ENCODE measurements at places on chromosomes 6 and 20.
A peak's percentile ranks its signal among the peaks of the same experiment; 100 is the strongest.

- DNase-seq: no peak
These were observed 88.5 kb downstream of the PRKN start for GRCh38 chr6:162638931-162639574.

- peak; percentile 22 for DNase-seq
These were observed 78.8 kb upstream of the DEFB112 start for GRCh38 chr6:50128420-50129005.

GRCh38 chr20:24892522-24892921, 56.5 kb upstream of the CST7 start:
- no peak for DNase-seq

DNA sequence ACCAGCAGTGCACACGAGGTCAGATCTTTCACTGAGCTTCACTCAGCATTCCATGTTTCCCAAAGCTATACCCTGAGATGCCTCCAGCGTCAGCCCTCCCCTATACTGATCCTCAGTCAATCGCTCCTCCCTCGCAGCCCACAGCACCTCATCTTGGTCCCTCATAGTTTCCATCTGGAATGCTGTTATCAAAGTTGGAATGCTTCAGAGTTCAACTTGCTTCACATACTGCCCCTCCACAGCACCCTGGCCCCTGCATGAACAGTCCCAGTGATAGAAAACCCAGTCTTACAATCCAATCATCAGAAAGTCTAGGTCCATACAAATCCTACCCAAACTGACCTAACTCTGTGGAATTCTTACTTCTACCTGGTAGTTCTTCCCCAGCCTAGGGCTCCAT, 20.0 kb downstream of the SPAG4 start:
- DNase-seq: no peak

GRCh38 chr6:17101422-17102257, at the start of gene STMND1:
Gene STMND1, plus strand, starts transcription at chr6:17102050. Its CDS starts 208 bp downstream, at chr6:17102258.
- peak; percentile 71 for DNase-seq

DNA sequence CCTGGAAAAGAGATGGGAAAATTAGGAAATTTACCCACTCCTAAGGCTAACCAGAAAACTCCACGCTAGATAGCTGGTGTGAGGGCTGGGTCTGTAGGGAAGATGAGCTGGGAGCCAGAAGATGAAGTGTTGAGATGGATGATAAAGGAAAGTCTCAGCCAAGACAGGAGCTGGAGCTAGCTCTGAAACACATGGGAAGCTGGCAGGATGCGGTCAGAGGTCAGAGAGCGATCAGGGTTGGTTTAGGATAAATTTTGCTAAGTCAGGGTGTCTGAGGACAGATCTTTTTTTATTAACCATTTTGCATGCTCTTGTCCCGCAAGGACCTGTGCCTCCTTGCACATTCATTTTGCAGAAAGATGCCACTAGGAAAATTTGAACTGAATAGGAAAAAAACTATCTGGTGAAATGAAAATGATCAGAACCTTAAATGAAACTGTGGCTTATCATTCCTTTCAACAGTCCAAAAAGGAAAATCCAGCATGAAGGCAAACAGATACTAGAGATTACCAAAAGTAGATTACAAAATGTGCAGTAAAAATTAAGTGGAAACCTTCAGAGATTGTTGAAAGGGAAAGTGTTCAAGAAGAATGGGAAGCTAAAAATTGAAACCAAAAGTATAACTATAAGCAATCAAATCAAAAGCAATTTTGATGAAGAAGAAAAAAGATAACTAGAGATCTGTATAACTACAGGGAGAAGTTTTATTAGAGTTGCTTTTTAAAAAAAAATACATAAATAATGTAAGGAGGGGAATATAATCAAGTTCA, 10.7 kb upstream of the EDN1 start:
- DNase-seq: no peak

GRCh38 chr20:63118303-63119120, 97.4 kb downstream of the YTHDF1 start:
- no peak for DNase-seq

GRCh38 chr6:75546381-75546780, 52.8 kb upstream of the FILIP1 start:
- no peak for DNase-seq

GRCh38 chr6:138560130-138560860, 61.0 kb upstream of the NHSL1 start:
- peak; percentile 51 for DNase-seq

GRCh38 chr6:44078827-44079671, 48.2 kb downstream of the MRPL14 start:
- DNase-seq: peak; percentile 87

GRCh38 chr6:163301726-163302635, 112.5 kb upstream of the QKI start:
- no peak for DNase-seq

DNA sequence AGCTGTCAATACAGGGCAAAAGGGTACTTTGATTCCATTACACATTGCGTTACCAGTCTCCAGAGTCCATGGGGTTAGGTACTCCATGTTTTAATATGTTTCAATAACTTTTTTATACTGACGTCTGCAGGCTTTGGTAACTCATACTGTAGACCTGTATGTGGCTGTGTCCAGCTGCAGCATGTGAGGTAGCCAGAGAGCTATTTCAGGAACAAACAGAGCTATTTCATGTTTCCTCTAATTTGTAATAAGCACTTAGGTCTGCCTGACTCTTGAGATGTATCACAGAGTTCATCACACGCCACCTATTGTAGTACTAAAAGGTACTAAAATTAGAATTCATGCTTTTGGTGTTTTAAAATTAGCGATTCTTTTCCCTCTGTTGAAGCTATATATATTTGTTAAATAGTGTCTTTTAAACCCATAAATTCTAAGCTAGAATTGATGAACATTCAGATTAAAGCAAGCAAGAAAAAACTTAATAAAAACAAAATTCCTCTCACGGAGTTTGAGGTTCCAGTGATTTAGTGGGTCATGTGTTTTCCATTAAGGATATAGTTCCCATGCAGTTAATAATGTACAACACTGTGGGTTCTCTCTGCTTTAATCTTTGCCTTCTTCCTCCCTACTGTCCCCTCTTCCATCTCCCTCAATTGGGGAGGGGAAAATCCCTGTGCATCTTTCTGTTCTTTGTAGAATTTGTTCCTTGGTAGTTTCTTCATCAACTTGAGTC, 37.0 kb downstream of the FOXO3 start:
- no peak for DNase-seq

GRCh38 chr6:153231048-153231646, 100.1 kb upstream of the RGS17 start:
- peak; percentile 73 for DNase-seq

- DNase-seq: no peak
These were observed 113.6 kb upstream of the PLEKHG1 start for GRCh38 chr6:150486048-150486447.

DNA sequence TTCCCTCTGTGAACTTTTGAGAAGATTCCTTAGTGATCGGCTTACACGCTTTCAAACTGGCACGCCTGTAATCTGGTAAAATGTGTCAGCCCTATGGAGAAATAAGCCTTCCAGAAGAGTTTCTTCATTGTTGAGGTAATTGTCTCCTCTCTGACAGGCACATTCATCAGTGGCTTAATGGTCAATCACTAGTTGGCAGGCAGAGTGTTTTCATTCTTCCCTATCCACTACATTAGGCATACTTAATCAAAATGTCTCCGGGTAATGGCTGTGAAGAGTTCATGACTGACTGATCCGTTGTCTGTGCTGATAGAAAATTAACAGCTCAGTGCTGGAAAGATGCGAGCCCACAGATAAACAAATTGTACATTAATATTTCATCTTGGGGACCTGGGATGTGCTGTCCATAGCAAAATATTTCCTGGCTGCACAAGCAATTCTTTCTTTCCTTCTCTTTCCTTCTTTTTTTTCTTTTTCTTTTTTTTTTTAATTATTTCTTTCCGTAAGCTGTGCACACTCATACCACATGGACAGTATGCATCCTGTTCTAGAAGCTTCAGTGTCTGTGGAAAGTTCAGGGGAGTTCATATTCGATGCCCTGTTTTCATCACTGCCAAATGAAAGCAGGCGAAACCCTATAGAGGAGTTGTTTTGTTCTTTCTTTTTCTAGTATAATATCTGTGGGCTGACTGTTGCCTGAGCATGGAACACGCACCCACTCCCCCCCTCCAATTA, 31.4 kb downstream of the TSHZ2 start:
- DNase-seq: no peak

DNA sequence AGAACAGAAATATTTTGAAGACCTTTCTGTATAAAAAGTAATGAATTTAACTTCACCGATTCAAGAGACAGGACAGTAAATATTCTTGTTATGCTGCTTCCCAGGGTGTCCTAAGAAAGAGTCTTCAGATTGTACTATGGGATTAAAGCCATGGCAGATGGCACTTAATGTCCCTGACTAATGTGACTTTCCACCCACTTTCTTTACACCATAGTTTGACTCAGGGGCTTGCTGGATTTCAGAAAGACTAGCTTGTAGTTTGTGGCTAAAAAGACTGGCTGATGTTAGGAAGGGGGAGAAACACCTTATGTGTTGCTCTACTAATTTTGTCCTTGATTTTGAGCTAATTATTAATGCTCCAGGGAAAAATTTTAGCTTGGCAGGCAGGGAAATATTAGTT, 75.9 kb downstream of the UTRN start:
- DNase-seq: no peak

DNA sequence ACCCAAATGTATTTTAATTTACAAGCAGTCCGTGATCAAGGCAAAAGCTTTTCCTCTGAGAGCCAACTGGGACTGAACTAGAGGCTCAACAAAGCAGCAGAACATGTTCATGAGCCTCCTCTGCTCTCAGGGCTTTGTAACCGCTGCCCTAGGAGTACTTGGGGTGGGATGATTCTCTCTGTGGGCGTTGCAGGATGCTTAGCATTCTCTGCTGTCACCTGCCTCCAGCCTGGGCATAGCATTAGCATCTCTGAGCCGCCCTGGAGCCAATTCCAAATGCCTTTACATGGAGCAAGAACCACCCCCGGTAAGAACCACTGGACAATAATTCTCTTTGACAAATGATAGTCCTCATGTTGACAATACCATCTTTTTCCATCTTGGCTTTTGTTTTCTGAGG, 237.6 kb upstream of the CDH4 start:
- DNase-seq: no peak

- no peak for DNase-seq
These were observed 202.6 kb downstream of the PLCB1 start for GRCh38 chr20:8334641-8335040.

DNA sequence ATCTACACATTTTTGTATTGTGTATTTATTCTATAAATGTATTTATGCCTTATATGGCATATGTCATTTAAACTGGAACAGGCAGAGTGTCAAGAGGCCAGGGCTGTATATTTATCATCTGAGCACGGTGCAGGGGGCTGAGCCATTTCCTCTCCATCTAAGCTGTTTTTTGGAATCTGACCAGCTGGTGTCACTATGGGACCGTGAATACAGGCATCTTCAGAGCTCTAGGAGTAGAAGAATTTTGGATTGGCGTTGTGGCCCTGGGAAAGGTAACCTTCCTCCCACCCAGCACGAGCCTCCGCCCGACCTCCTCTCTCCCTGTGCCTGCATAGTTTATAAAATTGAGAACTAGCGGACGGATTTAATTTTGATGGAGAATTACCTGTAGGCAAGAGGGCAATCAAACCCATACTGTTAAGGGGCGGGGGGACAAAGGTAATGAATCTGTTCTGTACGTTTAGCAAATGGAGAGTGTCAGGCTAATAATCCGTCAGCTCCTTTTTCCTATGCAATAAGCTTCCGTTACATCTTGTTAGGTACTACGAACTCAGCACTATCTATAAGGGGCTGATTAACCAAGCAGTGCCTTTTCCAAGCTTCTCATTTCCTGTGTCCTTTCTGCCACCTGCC, 29.0 kb upstream of the EEF1E1 start:
- peak; percentile 78 for DNase-seq

- no peak for DNase-seq
These were observed 2.3 kb upstream of the HRH3 start for GRCh38 chr20:62222266-62222850.

DNA sequence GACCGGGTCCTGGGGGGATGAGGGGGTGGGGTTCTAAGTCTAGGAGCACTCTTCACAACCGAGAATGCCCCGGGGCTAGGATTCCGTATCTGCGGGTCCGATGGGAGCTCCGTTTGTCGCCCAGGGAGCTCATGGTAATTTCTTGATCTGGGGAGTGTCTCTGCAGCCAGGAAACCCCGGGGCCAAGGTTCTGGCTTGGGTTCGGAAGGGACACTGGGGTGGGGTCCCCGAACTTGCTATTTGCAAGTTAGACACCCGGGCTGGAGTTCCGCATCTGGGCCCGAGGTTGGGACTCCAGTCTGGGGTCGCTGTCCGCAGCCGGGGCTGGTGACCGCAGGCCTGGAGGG, 397 bp downstream of the PEDS1 start:
- DNase-seq: no peak

GRCh38 chr6:74114428-74114827, 418.4 kb downstream of the CD109 start:
- DNase-seq: no peak

DNA sequence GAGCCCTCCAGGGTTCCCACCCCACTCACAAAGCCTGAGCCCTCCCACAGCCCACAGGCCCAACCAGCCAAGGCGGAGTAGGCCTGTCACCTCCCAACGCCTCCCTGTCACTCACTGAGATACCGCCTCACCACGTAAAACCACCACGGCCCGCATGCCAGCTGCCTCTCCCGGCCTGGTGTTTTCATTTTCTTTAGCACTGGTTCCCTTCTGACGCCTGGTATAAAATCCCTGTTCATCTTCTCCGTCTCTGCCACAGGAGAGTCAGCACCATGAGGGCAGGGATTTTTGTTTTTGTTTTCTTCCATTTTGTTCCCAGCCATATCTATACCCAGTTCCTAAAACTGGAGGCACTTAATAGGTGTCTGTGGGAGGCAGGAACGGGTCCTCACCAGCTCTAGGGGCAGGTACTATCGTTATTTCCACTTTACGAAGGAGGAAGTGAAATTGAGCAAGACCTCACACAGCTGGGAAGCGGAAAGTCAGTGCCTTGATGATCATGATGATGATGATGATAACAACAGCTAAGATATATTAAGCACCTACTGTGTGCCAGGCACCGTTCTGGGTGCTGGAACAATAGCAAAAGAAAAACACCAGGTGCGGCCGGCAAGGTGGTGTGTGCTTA, 58.6 kb downstream of the SNAI1 start:
- DNase-seq: no peak

- DNase-seq: peak; percentile 66
These were observed 7.2 kb upstream of the SDC4 start for GRCh38 chr20:45355209-45356084.

GRCh38 chr6:105282631-105283585, 103.1 kb upstream of the POPDC3 start:
- no peak for DNase-seq

DNA sequence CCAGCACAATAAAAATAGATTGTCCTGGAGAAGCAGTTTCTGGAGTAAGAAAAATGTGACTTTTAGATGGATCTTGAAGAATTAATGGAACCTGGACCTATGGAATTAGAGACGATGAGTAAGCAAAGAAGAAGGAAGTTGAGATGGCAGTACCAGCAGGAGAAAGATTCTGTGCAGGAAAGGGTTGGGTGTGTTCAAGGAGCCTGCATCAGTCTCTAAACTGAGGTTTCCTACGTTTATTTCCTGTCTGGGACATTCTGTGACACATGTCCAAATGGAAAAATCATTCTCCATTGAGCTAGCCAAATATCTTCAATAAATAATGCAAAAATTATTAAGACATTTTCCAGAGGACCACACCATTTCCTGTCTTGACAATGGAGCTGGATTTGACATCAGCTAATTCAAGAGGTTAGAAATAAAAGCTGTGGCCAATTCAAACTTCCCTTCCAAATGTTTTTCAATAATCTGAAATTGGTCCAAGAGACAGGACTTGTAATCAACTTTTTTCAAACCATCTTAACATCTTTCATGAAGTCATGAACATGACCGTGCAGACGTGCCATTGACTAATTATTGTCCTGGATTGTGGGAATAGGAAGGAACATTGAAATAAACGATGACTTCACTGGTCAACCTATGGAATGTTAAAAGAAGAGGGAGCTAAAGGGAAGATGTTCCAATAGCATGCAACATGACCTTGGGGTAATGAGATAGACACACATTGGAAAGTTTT, 198.3 kb downstream of the ZNF217 start:
- no peak for DNase-seq

All from hepatocyte (in vitro differentiated cells).